Frontal cortex (tissue), 4 donors: ENCODE measurements at places on chromosomes 2 and 18.

DNA sequence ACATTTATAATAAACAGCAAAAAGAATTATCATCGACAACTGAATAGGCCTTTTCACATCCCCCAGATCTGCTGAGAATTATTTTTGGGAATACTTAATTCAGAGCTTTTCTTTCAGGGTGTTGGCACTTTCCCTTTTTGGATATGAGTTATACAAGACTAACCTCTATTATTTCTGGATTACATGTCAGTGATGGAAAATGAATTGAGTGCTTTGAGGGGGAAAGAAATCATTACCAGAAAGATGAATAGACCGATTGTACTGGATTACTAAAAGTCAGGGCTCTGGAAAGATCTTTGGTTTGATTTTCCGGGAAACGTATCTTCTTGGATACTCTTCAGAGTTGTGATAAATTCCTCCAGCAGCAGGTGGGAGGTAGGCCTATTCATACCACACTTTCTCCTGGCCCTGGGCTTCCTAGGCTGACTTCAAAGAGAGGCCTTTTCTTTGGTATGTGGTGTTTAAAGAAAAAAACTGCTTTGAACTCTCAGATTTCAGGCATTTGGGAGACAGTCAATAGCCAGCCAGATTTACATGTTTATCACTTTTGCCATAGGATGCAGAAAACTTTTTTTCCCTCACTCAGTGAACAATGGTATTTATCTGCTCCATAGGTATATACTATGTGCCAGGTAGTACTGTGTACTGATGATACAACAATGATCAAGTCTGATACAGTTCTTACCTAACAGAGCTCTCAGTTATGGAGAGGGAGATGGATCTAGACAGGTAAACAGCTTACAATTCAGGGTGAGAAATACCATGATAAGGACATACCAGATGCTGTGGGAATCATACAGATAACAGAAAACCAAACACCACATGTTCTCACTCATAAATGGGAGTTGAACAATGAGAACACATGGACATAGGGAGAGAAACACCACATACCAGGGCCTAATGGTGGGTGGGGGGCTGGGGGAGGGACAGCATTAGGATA, 63.3 kb upstream of the ACTR3 start:
- DNase-seq = no peak

DNA sequence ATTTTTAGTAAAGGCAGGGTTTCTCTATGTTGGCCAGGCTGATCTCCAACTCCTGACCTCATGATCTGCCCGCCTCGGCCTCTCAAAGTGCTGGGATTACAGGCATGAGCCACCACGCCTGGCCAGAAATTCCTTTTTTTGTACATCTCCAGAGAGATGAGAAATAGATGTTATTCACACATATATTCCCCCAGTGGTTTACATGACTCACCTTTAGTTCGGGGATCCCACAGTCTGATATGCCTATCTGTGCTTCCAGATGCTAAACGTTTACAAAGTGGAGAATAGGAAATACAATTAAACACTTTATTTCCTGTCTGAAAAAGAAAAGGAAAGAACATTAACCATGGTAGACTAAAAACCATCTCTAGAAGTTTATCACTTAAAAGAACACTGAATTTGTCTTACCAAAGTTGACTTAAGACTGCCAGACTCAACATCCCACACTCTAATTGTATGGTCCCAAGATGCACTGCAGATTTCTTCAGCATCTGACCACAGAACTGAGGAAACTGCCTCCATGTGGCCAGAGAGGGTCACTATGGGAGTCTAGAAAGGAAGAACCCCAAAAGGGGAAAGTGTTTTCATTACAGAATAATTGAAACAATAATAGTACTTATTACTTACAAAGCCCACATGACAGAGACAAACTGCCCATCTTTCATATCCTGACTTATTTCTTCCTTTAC, 12.6 kb upstream of the ICA1L start:
- no peak for DNase-seq

DNA sequence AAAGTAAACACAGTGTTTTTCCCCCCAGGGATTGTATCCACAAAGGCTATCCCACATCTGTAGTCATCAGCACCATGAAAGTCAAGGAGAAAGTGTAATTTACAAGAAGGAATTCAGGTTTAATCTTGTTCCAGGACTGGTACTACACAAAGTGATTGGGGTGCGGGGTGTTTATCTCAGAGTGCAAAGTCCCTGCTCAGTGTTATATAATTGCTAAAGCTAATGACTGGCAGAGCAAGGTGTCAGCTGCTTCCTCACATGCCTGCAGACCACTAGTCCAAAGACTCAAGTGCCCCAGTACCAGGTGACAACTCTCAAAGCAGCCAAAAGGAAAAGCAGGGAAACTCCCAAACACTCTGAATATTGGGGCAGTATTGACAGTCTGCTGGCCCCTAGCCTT, 40.4 kb upstream of the PDCL3 start:
- DNase-seq = no peak

- DNase-seq = no peak
Measured at GRCh38 chr2:122148128-122148767, 392.8 kb downstream of the TSN start.

GRCh38 chr2:168784993-168785392, 17.4 kb upstream of the NOSTRIN start:
- no peak for DNase-seq

DNA sequence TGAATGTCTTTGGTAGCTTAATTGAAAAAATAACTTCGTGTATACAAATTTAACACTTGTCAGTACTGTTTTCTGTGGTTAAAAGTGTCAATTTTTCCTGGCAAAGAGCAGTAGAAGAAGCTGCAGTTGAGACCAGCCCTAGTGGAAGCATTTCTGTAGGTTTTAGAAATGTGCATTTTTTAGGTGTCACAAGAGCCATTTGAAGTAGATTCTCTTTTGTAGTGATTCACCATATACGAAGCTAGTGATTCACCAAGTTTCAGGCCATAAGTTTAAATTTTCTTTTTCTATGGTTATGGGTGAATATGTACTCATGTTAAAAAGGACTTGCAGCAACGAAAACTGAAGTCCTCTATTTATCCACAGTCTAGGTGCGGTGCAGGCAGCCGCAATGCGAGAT, 4.2 kb downstream of the NABP1 start:
- DNase-seq = no peak

GRCh38 chr2:119290859-119291587, 67.4 kb downstream of the STEAP3 start:
- DNase-seq = peak; percentile 35

DNA sequence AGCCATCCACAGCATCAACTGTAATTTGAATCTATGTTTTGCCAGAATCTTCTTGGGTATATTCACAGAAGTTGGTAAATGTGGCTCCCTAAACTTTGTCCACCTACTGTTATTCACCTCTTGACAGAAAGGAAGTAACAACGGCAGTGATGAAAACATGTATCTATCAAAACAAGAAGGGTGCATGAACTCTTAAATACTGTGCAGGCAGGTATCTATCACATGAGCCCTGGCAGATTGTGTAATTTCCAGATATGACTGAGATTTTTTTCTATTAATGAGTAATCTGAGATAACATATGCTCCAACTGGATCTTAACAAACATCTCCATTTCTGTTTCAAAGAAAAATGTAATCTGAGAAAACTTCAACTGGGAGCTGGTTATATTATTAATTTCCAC, 36.6 kb downstream of the SFT2D3 start:
- DNase-seq = no peak

- DNase-seq = no peak
Measured at GRCh38 chr2:26570083-26570430, 71.1 kb downstream of the CIB4 start.

DNA sequence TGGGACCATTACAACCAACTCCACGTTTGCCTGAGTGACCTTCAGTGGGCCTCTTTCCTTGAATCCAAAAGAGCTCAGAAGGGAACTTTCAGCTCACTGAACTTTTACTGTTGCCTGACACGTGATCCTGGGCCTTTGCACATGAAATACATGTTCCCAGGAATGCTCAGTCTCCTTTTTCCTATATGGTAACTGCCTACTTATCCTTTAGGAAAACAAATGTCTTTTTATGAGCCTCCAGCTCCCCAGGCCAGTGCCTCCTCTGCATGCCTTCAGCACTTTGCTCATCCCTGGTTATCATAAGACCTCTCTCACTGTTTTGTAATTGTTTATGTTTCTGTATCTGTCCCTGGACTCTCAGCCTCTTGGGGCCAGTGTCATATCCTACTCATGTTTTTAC, 5.1 kb downstream of the PLA2R1 start:
- no peak for DNase-seq

GRCh38 chr2:26687328-26687727, 5.2 kb upstream of the KCNK3 start:
- no peak for DNase-seq

- DNase-seq = no peak
Measured at GRCh38 chr2:110946902-110947301, 173.8 kb upstream of the BCL2L11 start.

- DNase-seq = no peak
Measured at GRCh38 chr2:132366421-132367180, 50.0 kb upstream of the GPR39 start.

GRCh38 chr2:167052825-167053224, 164.5 kb downstream of the XIRP2 start:
- DNase-seq = no peak

- DNase-seq = no peak
Measured at GRCh38 chr2:221097568-221097915, 474.6 kb downstream of the EPHA4 start.

- no peak for DNase-seq
Measured at GRCh38 chr2:128237081-128237534, 81.6 kb downstream of the HS6ST1 start.

DNA sequence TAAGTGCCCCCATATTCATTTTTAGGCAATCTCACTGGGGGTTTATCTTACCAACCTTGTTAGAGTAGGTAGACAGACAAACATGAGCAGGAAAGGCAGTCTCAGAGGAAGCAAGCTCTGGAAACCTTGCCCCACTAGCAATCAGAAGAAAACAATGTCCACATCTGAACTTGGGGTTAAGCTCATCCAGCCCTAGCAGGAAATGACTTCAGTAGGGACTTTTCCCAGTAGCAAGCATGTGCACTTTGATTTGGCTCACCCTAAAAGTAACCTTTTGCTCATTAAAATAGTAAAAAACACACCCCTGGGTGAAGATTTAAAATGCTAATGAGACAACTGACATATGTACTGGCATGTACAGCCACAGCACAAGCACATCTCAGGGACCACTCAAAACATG, 175.5 kb downstream of the AKAIN1 start:
- no peak for DNase-seq

- DNase-seq = no peak
Measured at GRCh38 chr2:70807102-70807827, 13.1 kb downstream of the CLEC4F start.

DNA sequence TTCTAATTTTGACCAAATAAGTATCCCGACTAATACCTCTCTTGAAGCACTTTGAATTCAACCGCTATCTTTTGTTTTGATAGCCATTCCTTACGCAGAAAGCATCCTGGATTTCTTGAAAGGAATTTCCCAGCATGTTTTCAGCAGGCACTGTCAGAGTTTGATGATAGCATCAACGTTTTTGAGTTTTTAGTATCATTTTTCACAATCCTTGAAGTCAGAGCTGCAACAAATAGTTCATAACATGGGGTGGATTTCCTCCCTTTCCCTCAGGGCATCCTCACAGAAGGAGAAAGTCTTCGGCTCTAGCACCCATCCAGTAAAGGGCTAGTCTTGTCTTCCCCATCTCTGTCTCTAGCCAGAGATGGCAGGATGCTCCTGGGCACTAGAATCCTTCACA, 46.2 kb downstream of the ANKRD44 start:
- DNase-seq = no peak

DNA sequence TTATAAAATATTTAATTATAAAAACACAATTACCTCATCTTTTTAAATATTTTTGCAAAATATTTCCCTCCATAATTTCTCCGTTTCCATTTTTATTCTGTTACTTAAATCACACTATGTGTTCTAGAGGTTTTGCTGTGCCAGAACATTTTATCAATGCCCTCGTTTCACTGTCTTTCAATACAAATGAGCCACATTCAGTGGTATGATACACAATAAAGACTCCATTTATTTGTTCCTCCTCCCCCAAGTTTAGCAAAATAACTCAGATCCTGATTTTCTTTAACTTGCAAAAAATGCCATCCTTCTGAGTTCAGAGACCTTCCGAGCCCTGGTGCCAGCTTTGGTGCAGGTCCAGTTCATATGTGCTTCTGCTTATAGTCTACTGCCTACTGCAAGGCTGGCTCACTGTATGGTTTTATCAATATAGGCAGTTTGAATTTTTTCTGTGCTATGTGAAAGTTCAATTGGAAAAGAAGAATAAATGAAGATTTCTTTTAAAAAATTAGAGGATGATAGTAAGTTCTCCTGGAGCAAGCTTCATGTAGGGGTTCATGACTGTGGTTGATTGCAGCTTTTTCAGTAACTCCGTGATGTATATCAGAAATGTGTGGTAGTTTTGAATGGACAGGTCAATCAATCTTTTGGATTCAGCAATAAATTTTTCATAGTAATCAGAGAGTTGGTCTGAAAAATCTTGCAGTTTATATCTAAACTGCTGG, 42.5 kb downstream of the APOB start:
- no peak for DNase-seq

GRCh38 chr2:8570637-8571036, 111.2 kb upstream of the ID2 start:
- DNase-seq = no peak

- no peak for DNase-seq
Measured at GRCh38 chr18:713135-713490, 683 bp upstream of the ENOSF1 start.

GRCh38 chr2:46411985-46412384, 67.4 kb upstream of the TMEM247 start:
- no peak for DNase-seq

DNA sequence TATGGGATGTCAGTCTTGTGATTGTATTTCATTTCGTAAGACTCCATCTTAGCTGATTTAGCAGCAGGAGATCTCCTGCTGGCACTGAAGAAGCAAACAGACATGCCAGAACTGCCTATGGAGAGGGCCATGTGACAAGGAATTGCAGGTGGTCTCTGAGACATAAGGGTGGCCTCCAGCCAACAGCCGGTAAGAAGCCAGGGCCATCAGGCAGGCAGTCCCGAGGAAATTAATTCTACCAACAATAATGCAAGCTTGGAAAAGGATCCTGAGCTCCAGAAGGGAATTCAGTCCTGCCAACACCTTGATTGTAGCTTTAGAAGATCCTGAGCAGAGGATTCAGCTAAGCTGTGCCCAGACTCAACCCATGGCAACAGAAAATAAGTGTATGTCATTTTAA, 87.1 kb upstream of the DNAJC10 start:
- no peak for DNase-seq

DNA sequence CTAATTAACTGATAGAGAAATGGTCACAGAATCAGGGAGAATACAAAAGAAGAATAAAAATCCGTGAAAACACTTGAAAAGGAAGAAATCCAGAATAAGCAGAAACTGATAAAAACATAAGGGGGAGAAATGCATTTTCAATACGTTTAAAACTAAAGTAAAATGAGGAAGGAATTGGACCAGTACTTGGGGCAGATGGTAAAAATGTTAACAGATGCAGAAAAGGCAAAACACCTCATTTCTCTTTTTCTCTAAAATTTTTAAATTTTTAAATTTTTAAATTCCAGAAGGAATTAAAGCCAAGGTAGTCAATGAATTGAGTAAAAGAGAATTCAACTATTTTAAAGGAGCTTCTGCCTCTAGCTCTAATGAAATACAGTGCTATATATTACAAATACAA, 353.9 kb downstream of the METTL4 start:
- no peak for DNase-seq
